ENCODE measurements at places on chromosomes 3 and 15.
A peak's percentile ranks its signal among the peaks of the same experiment; 100 is the strongest.

GRCh38 chr3:30775040-30775439, 119.4 kb downstream of the GADL1 start:
- DNase-seq, result no peak

DNA sequence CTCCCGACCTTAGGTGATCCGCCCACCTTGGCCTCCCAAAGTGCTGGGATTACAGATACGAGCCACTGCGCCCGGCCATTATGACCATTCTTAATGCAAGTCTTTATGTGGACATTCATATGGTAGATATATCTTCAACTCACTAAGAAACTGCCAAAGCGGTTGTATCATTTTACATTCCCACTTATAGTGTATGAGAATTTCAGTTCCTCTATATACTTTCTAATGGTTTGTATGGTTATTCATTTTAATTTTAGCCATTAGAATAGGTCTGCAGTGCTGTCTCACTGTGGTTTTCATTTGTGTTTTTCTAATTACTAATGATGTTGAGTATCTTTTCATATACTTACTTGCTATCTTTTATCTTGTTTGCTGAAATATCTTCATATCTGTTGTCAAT, 32.5 kb downstream of the TCF12 start:
- DNase-seq, result no peak

GRCh38 chr3:172367205-172368105, 80.8 kb downstream of the GHSR start:
- DNase-seq, result no peak

DNA sequence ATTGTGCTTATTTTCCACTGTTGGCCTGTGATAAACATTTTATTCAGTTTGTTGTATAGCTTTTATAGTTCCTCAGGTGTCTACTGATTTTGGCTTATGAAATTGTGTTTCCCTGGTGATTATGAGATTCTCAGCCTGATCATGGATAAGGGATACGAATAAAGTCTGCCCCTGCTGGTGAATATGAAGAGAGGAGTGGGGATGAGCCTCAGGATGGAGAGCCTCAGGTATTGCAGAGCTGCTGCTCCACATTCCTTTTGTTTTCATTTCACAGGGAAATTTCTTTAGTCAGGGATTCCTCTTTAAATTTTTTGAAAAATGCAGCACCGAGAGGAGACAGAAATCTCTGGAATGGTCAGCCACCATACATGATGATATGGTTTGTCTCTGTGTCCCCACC, 14.7 kb upstream of the RAB6B start:
- no peak for DNase-seq

DNA sequence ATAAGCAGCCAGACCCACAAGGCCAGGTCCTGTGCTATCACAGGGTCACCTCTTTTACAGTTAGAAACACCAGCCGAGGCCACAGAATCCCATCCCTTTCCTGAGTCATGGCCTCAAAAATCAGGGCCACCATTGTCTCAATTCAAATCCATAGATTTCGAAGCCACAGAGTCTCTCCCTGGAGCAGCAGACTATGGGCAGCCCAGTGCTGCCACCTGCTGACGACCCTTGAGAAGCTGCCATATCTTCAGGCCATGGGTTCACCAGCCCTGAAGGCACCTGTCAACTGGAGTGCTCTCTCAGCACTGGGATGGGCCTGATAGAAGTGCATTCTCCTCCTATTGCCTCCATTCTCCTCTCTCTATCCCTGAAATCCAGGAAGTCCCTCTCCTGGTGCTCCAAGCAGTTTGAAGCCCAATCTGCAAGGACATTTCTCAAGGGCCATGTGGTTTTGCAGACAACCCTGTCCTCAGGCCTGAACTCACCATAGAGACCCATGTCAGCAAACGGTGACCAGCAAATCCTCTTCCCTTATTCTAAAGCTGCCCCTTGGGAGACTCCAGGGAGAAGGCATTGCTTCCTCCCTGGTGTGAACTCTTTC, 39.6 kb downstream of the TGM4 start:
- peak; percentile 36 for DNase-seq

- DNase-seq, result no peak
Measured at GRCh38 chr15:100931143-100931890, 12.2 kb downstream of the LRRK1 start.

DNA sequence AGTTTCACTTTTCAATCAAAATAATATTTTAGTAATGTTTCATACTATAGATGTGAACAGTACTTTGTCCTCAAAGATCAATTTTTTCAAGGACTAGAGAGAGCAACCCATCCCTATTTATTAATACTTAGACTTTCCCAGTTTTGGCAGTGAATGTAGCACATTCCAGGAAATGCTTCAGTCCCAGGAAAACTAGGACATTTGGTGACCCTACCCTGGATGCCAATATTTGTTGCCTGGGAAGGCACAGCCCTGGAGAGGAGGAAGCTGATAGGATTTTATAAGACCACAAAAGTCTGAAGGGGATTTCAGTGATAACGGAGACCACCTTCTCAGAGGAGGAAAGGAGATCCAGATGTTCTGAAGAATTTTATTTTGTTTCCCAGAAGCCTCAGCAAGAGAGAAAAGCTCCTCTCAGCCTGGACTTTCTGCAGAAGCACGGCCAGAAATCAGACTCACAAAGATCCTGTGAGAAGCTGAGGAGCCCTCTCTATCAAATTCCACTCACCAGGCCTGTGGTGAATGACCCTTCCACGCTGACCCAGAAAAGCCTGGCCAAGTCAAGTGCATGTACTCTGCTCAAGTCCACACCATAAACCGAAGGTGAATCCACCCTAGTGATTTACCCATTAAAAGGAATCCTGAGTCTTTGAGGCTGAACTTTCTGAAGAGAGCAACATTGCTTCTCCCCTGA, 87.7 kb upstream of the ABHD17C start:
- no peak for DNase-seq

GRCh38 chr3:38015485-38015884, 14.0 kb downstream of the PLCD1 start:
- no peak for DNase-seq

GRCh38 chr3:42814914-42815507, 5.8 kb downstream of the ACKR2 start:
- DNase-seq, result no peak

- DNase-seq, result no peak
Measured at GRCh38 chr15:39266890-39267289, 314.0 kb upstream of the THBS1 start.

Measured in stimulated activated naive CD4-positive, alpha-beta T cell treated with Interleukin-2 at 50 U/mL for 16 hours (primary cell).